Activated effector memory CD4-positive, alpha-beta T cell treated with Interleukin-2 at 50 U/mL for 16 hours (primary cell): ENCODE measurements at places on chromosomes 5 and 9.
A peak's percentile ranks its signal among the peaks of the same experiment; 100 is the strongest.

DNA sequence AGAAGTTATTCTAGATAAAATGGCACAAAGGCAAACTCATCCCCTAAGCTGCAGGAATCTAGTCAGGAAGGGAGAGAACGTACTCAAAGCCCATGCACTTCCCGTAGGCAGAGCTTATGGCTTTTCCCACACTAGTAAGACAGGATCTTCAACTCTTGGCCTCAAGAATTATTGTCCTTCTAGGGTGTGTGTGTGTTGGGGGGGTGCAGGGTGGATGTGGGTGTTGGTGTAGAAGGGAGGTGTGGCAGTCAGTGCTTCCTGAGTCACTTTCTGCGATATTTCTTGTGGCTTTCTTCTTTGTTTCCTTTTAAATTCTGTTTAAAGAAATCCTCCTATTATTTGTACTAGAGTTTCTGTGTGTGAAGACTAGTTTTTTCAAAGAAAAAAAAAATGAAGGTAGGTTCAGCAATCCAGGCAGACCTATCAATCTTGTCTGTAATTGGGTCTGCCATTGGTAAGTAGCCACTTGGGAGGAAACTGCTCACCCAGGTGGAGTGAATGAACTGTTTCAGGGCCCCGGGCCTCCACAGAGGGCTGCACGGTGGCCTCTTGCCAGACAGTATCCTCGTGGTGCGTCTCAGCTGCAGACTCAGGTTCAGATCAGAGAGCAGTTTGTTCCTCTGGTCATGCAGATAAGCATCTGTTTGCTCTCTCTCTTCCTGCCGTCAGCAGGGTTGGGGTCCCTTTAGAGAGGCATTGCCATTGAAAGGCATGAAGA lies 131.9 kb downstream of the NPR3 start:
- DNase-seq, result no peak

- peak; percentile 30 for DNase-seq
Observed at GRCh38 chr5:72817076-72817481, 618 bp downstream of the TNPO1 start.

GRCh38 chr9:128321879-128322403 lies 306 bp downstream of the TRUB2 start:
- DNase-seq, result no peak

GRCh38 chr5:103424453-103425205 lies 138.0 kb downstream of the NUDT12 start:
- no peak for DNase-seq

DNA sequence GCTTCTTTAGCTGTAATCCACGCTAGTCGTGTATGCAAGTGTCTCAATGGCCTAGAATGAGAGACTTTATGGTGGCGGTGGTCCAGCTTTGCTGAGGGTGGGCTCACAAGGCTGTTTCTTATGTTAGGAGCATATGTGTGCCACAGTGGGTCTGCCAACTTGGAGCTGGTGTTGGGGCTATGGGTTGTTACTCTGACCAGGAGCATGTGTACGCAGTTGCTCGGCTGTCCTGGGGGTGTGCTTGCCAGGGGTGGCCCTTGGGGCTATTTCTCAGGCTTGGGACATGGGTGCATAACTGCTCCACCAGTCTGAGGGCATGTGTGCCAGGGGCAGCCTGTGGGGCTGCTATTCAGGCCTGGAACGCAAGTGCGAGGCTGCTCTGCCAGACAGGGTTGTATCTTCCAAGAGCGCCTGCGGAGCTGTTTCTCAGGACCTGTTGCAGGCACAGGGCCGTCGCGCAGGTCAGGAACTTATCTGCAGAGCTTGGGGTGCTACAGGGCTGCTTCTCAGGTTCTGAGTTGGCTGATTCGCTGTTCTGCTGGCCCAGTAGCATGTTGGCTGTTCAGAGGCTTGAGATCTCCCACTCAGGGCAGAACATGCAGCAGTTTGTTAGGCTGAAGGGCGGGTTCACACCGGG lies 187.9 kb upstream of the TLX3 start:
- no peak for DNase-seq

DNA sequence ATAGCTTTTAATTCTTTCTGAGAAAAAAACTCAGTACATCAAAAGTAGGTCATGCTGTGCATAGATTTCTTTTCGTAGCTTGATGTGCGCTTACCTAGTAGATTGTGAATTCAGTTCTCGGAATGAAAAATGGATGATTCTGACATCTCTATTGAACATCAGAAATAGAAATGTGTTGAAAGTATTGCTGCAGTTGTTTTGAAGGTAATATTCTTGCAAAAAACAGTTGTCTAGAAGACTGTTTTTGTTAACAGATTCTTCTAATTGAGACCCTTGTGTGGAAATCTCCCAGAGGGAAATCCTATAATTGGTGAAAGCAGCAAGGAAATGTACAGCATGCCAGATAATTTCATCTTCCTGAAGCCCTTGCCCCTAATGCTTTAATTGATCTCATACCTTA lies 54.5 kb downstream of the MACIR start:
- DNase-seq, result no peak

DNA sequence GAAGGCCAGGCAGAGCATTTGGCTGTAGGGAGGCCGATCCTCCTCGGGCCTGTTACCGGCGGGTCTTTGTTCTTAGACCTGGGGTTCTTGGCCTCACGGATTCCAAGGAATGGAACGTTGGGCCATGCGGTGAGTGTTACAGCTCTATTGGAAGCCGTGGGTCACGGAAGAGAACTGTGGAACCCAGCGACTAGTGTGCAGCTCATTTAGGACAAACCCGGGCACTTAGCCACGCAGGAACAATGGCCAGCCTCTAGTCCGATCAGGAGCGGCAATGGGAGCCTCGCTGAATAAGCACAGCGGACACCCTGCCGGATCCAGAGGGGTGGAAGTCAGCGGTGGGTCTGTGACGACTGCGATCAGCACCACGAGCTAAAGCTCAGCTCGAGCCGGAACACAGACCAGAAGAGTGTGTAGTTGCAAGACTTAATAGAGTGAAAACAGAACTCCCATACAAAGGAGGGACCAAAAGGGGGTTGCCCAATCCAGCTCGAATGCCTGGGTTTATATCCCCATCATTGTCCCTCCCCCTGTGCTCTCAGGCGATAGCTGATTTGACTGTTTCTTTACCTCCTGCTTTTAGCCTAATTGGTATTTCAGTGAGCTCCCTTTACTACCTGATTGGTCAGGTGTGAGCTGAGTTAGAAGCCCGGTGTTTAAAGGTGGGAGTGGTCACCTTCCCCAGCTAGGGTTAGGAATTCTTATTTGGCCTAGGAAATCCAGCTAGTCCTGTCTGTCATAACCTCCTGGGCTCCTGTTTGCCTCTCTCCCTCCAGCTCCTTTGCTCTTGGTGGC lies 53.7 kb upstream of the RPL26L1 start:
- no peak for DNase-seq

DNA sequence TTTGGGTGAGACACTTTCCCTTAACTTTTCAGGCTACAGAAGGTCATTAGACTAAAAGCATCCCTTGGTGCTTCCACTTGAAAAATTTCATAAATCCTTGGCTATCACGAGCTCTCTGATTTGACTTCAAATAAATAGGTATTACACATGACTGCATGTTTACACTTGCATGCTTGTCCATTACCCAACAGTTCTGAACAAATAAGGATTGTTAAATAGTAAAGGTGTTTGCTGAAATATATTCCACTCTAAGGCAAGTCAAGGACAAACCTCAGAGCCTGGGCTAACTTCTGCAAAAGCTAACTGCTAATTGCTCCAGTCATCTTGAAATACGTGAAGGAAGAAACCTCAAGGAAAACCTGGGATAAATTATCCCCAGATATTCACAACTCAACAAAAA lies 14.5 kb downstream of the FBXW2 start:
- no peak for DNase-seq

DNA sequence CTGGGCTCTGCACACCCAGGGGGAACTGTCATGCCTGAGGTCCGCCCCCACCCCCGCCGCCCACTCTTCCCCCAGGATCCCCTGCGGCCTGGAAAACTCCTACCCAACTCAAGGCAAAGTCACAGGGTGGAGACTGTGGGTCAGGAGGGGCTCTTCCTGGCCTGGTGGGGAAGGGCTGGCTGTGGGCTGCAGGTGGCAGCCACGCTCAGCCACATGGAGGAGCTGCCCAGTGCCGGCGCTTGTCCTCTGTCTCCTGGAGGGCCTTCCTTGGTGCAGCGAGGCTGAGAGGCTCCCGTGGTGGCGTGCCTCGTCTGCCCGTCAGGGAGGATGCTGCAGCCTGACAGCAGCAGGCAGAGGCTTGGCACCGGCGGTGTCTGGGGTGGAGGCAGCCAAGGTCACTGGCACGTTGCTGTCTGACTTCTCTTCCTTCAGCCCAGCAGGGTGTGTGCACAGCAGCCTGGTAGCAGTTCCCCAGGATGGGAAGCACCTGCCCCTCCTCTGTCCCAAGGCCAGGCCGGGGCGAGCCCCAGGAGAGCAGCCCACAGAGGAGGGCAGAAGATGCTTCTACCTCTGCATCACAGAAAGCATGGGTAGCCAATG lies 78.1 kb downstream of the ADAMTS2 start:
- DNase-seq, result no peak

DNA sequence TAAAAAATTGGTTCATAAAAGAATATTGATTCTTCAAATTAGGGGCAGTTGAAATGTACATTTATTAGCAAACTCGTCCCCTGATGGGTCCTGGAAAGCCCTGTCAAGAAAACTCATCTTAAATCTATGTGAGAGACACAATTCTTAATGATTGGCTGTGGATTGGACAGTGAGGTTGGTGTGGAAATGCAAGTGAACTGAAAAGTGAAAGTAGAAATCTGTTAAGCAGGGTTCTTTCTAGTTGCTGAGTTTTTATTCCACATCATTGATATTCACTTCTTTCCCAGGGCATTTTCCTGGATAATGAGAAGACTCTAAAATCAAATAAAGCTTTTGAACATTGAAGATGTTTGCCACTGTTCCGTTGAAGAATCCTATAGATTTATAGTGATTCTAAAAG lies 292.4 kb downstream of the MAST4 start:
- DNase-seq, result no peak

DNA sequence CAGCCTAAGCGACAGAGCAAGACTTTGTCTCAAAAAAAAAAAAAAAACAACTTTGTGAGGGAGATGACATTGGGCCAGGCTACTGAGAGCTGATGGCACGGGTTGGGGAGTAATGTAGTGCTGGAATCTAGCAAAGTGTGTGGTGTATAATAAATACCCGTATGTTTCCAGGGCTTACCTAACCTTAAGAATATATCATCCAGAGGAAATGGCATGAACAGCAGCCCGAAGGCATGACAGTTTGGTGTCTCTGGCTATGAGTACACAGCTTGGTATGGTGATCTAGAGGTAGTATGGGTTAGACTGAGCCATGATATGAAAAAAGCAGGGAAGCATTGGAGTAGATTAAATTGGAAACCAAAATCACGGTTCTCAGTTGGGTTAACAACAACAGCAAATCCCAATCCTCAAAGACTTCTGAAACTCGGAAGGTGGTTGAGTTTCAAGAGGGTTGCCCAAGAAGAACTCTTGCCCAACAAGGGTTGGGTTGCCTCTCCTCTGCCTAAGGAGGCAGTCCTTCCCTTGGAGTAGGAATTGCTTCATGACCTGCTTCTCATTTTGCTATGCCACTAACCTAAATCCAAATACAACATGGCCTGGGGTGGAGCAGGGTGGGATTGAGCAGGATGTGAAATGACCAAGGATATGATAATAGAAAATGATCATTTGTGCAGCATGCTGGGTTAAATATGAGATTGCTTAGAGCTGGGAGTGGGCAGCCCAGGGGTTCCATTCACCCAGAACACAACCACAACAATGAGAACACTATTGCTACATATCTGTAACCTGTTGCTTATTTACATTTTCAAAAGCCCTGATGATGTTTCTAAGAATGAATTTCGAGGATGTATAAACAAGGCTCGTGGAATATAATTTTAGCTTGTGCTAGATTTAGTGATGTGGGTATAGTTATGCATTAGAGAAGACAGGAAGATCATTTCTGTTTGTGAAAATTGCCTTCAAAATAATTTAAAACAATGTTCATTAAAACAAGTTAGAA lies 64.6 kb upstream of the ZFR start:
- DNase-seq, result no peak

DNA sequence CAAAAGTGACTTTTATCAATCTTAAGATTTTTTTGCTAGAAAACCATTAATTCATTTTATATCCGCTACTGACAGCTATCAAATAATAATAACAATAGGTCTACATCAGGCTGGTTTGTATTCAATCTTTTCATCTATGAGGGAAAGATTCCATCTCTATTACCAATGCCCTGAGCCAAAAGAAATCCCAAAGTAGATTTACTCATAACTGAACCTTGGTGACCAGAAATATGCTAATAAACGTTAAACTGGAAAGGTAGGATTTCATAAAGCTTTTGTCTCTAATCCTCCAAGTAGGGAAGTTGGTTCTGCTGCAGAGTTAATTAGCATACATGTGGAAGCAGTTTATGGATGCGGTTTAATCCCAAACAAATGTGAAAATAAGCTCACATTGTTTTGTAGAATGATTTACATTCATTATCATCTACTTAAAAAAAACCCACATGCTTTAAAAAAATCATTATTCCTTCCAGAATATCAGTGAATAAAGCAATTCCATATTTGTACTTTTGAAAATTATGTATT lies 715.5 kb downstream of the CETN3 start:
- no peak for DNase-seq

DNA sequence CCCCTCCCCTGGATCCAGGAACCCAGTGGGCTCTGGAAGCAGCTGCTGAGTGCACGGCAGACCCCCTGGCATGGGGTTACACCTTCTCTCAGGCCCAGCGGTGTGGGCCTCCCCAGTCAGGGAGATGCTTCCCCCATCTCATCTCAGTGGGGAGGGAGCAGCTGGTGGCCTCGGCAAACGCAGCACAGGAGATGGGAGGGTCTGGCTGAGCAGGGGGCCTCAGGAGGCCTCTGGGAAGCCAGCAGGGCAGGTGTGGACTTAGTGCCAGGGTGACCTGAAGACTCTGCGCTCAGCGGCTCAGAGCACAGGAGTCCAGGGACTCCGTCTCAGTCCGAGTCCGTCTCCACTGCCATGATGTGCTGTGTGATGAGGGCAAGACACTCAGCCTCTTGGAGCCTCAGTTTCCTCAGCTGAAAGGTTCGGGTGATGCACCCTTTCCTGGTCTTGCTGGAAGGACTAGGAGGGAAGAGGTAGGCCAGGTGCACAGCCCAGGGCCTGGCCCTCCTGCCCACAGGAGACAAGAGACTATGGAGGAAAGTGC lies 100.6 kb downstream of the GTF3C4 start:
- no peak for DNase-seq

DNA sequence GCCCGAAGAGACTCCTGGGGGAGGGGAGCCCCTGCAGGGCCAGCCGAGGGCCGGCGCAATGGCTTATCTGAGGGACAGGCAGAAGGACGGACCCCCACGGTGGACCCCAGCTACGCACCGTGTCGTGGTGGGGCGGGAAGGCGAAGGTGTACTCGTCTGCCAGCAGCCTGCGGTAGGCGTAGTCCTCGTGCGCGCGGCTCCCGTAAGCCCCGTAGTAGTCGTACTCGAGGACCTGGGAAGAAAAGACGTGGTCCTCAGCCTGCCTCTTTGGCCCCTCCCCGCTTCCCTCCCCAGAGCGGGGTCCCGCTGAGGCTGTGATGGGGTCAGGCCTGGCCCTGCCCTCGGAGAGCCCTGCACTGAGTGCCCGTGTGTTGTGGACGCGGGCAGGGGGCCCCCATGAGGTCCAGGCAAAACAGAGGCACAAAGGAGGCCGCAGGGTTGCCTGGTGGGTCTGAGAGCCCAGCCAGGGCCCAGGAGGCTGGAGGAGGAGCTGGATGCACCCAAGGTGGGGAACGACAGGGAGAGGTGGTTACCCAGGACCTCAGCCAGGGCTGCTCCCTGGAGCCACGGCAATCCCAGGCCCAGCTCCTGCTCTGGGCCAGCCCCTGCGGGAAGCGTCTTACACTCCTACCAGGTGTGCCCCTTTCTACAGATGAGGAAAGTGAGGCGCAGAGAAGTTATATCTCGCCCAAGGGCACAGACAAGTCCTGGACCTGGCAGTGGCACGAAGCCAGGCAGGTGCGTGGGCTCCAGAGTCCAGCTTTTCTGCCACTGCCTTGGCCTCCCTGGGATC lies 35.2 kb downstream of the SARDH start:
- DNase-seq, result no peak
